Stimulated activated CD4-positive, alpha-beta T cell treated with anti-CD3 and anti-CD28 coated beads, Interleukin-1b, Interleukin-23, amount 100 ng/mL, for 1 hour (primary cell): ENCODE measurements at places on chromosomes 1 and 21.

DNA sequence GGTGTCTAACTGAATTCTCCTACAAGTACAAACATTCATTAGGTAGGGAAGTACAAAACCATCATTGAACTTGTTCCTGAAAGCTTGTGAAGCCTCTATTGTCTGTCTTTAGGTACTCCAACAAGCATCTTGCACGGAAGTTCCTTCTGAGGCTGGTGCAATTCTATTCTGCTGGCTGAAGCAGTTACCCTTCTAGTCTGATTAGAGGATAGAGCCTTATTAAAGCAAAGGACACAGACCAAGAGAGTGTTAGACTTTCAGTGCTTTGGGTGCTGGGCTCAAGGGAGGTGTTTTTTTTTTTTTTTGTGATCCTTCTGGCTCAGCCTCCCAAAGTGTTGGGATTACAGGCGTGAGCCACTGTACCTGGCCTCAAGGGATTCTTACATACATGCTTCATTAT is 43.8 kb downstream of the HHAT start:
- DNase-seq = no peak

DNA sequence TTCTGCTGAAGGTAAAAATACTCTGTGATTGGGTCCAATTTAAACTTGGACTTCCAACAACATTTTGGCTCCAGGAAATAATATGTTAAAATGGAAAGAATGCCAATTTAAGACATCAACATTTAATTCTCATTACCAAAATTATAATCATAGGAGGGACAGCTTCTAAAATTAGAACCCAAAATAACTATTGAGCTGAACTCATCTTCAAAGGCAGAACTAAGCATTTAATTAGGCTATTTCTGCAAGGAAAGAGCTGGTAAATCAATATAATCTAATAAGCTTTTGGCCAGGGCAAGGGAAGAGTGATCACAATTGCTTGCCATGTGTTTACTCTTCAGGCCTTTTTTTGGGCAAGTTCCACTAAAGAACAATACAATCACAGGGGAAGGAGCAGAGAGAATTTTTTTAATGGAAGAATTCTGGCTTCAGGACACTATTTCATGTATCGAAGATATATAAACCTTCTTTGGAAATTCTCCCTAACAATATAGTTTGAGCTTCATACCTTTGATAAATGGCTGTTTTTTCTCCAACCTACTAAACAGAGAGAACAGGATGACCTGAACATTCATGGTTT is 133.1 kb upstream of the PTBP2 start:
- no peak for DNase-seq

DNA sequence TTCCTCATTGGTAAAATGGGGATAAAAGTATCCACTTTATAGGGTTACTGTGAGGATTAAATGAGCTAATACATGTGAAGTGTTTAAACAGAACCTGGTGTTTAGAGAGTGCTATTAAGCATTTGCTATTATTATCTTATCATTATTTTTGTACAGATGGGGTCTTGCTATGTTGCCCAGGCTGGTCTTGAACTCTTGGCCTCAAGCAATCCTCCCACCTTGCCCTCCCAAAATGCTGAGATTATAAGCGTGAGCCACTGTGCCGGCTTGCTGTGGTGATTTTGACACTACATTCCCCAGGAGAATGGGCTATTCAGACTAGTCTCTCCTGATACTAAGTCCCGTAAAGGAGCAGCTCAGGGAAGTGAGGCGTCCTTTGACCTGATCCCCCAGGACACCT is 6.3 kb upstream of the ARHGEF10L start:
- DNase-seq = no peak

DNA sequence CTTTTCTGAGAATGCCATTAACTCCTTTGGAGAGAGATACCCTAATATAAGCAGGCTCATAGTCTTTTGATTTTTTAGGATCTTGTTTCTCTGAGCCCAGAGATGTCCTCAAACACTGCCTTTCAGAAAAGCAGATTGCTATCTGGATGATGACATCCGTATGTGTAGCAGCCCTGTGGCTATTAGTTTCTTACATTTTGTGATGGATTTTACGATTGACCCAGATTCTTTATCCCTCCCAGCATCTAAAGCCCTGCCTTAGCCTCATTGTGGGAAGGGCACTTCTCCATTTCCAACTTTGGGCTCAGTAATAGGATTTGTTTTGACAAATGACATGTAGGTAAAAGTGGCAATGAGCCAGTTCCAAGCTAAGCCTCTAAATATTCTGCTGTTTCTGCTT is 300.3 kb downstream of the TTLL7 start:
- DNase-seq = no peak

DNA sequence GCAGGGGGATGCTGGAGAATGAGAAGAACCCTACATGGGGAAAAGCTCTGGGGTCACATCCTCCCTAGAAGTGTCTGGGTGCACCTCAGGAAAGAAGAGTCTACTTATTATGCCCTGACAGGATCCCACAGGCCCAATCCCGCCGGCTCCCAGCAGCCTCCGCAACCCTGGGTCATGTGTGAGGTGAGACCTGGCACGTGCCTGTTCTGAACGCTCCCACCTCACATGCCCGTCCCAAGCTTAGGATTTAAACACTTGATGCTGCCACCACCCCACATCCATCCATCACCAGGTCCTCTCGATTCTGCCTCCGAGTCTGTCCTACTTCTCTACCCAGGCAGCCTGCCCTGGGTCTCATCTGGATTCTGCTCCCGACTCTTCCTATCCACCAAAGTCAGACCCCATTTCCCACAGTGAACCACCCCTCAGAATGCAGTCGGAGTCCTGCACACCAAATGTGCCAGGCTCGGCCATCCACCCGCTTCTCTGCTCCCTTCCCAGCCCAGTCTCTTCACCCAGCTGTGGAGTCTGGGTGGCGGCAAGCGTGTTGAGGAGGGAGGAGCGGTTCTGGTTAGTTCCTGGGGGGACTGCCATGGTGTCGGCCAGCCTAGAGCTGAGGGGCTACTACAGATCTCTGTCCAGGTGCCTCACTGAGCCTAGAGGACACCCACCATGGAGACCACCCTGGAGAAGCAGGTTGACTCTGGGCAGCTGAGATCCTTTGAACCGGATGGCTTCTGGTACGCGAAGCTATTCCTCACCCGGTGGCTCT is 23.9 kb downstream of the SLC2A1 start:
- DNase-seq = no peak

DNA sequence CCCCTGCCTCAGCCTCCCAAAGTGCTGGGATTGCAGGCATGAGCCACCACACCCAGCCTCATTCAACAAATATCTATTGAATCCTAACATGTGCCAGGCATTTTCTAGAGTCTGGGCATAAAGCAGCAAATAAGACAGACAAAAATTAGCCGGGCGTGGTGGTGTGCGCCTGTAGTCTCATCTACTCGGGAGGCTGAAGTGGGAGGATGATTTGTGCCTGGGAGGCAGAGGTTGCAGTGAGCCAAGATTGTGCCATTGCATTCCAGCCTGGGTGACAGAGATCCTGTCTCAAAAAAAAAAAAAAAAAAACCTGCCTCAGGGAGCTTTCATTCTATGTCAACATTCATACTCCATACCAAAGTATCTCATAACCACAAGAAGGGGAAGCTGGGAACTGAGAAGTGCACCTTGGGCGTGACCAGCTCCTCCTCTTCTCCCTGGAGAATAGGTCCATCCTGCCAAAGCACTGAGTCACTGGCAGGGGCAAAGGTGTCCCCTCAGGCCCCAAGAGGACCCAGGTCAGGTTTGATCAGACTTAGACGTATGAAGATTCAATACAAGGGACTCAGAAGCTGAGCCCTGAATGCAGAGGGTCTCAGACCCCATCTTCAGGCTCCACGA is 36.8 kb upstream of the PPP1R15B start:
- no peak for DNase-seq

DNA sequence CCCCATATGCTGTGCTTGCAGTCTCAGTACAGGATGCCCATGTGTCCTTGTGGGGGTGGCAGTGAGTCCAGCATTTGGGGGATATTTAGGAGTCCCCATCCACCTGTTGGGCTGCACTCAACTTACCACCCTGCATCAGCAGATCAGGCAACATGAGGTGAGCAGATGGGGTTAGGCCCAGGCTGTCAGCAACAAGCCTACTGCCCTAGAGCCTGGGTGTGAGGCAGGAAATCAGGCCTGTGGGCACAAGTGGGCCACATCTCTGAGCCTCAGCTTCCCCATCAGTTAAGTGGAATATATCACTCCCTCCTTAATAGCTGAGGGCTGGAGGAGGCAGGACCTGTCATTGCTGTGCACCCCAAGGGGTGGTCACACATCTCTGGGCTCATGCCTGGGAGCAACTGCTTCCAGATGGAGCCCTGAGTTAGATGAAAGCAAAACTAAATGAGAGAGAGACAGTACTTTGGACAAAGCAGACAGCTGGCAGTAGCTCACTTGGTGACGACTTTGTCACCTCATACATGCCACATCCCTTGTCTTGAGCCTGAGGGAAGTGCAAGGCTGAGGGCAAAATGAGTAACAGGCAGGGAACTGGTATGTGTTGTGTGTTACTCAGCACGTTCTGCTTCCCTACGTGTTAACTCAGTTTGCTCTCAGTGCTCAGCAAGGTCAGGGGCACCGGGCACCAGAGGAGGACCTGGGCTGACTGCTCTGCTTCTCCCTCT is 48.4 kb downstream of the TRIM11 start:
- DNase-seq = no peak

GRCh38 chr21:44753357-44753756 is 42.0 kb upstream of the TSPEAR start:
- no peak for DNase-seq

DNA sequence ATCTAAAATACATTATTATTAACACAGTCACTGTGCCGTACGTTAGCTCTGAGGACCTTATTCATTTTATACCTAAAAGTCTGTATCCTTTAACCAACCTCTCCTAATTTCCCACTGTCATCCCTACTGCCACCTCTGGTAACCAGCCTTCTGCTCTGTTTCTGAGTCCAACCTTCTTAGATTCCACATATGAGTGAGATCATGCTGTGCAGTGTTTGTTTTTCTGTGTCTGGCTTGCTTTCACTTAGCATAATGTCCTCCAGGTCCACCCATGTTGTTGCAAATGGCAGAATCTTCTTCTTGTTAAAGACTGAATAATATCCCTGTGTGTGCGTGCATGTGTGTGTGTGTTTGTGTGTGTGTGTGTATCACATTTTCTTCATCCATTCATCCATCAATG is 64.2 kb downstream of the ETS2 start:
- no peak for DNase-seq

DNA sequence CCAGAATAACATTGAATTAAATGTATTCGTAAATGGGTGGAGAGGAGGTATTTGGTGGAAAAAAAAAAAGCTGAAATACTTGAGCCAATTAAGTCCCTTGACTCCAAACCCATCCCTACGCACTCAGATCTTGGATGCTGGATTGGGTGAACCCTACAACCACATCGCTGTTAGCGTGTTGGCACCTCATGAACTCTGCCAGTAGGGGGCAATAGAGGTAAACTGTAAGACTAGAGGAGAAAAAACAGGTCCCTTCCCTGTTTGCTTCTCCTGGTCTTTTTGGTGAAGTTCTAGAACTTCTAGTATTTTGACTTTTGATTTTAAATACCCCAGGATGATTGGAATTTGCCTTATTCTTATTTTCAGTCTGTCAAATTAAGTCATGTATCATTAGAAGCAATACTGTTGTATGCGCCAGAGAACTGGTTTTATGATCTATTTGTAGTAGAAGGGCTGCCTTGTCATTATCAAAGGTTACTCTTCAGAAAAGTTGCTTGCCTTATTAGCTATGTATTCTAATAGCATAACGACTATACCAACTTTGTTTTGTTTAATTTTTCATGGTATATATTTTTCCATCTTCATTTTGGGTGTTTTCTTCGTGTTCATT is 1.9 kb upstream of the OR13G1 start:
- peak; percentile 1 for DNase-seq

GRCh38 chr21:28587748-28588147 is 404.9 kb downstream of the LTN1 start:
- no peak for DNase-seq

GRCh38 chr21:38857152-38857825 is 51.6 kb downstream of the ETS2 start:
- no peak for DNase-seq

DNA sequence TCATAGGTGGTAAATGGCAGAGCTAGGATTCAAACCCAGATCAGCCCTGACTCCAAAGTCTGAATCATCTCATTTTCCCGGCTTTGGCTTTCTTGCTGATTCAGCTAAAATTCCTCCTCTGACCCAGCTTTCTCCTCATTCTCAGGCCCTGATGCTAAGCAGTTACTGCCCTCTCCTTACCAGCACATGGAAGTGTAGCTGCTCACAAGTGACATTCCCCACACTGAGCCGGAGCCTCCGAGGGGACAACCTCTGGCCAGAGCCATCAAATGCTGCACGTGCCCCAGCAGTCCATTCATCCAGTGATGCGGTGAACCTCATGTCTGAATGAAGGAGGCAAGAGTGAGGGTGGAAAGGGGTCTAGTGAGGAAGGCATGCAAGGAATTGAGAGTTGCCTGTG is 11.1 kb downstream of the ITGA10 start:
- no peak for DNase-seq

DNA sequence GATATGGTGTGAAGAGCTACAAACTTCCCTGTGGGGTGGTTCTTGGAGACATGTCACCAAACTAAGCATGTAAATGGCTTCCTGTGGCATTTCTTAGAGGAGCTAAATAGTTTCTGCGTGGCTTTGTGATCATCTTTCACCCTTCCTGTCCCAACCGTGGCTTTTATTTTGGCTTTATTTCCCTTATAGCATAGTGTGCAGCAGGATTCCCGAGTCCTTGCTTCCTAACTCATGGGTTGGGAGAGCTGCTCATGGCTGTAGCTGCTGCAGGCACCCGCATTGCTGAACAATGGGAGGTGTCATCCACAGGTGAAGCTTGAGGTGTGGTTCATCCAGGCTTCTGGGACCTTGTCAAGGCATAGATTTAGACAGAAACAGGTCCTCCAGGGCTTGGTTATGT is 192.0 kb downstream of the SDCCAG8 start:
- DNase-seq = no peak

GRCh38 chr1:156502894-156503697 is 2.5 kb upstream of the MEF2D start:
- no peak for DNase-seq

DNA sequence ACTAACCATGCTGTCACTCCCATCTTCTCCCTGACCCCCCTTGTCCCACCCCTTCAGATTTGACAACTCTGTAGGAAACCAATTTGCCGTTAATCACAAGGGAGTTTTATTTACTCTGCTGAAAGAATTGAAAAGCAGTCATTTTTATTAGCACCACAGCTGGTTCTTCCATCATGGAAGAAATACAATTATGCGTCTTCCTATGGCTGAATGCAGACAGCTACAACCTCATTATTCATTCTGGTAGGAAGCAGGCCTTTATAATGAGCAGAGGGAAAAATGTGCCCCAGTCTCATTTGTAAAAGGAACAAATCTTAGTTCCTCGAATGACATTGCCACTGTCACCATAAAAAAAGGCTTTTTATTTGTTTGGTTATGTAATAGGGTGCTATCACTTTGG is 35.2 kb downstream of the JUN start:
- DNase-seq = no peak

DNA sequence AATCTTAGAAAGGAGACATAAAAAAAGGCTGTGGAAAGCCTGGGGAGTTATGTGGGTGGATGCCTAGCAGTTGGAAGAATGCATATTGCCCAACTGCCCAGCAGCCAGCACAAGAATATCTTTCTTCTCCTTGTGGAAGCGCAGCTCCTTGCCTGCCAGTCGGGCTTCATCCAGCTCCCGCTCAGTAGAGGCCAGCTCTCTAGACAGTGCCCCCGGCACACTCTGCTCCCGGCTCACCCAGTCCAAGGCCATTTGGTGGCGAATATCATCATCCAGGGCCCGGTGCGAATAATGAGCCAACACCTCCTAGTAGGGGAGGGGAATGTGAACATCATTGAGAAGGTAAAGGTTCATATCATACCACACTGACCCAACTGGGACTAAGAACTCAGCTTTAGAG is 9.0 kb upstream of the RBM8A start:
- DNase-seq = no peak
